ENCODE measurements at places on chromosomes 2 and 18. TPM values are rescaled to one million over a fixed set of nuclear protein-coding genes. Genes with fewer than 3 reads are reported as not detected.

GRCh38 chr2:217897816-217898806 is 104.7 kb downstream of the TNS1 start:
- no peaks in the 10 kb centered on the region for H3K36me3 ChIP-seq
- H3K27me3 ChIP-seq, result no peaks in the 10 kb centered on the region
- no peak overlapping the region for H3K27ac ChIP-seq
- peaks cover 11% of the 10 kb centered on the region for H3K4me1 ChIP-seq
- H3K4me3 ChIP-seq, result no peak overlapping the region

- DNase-seq, result no peak
- no peak overlapping the region for H3K4me3 ChIP-seq
- peaks cover 49% of the 10 kb centered on the region for H3K27me3 ChIP-seq
- H3K36me3 ChIP-seq, result no peaks in the 10 kb centered on the region
- H3K4me1 ChIP-seq, result no peaks in the 10 kb centered on the region
These were observed 1.4 kb downstream of the SPR start for GRCh38 chr2:72888438-72889202.

DNA sequence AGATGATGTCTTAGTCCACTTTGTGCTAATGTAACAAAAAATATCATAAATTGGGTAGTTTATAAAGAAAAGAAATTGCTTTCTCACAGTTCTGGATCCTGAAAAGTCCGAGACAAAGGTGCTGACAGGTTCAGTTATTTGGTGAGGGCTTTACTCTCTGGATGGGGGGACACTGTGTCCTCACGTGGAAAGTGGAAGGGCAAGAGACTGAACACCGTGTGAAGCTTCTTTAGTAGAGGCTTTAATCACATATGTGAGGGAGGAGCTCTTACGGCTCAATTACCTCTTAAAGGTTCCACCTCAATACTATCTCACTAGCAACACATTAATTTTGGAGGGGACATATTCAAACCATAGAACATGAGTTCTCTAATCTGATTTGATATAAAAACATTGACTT is 204.3 kb downstream of the FSIP2 start:
- H3K27me3 ChIP-seq, result no peaks in the 10 kb centered on the region
- H3K4me3 ChIP-seq, result no peak overlapping the region
- DNase-seq, result no peak
- H3K36me3 ChIP-seq, result peaks cover 28% of the 10 kb centered on the region
- H3K27ac ChIP-seq, result no peak overlapping the region

- peaks cover 6% of the 10 kb centered on the region for H3K4me1 ChIP-seq
- H3K4me3 ChIP-seq, result no peak overlapping the region
- no peak overlapping the region for H3K27ac ChIP-seq
- no peaks in the 10 kb centered on the region for H3K27me3 ChIP-seq
- H3K36me3 ChIP-seq, result peaks cover 8% of the 10 kb centered on the region
These were observed 35.0 kb downstream of the BMPR2 start for GRCh38 chr2:202411097-202411496.

GRCh38 chr2:136323195-136323594 is 205.2 kb upstream of the CXCR4 start:
- DNase-seq, result no peak
- peaks cover 67% of the 10 kb centered on the region for H3K4me1 ChIP-seq
- no peaks in the 10 kb centered on the region for H3K36me3 ChIP-seq
- no peak overlapping the region for H3K4me3 ChIP-seq
- no peaks in the 10 kb centered on the region for H3K27me3 ChIP-seq

DNA sequence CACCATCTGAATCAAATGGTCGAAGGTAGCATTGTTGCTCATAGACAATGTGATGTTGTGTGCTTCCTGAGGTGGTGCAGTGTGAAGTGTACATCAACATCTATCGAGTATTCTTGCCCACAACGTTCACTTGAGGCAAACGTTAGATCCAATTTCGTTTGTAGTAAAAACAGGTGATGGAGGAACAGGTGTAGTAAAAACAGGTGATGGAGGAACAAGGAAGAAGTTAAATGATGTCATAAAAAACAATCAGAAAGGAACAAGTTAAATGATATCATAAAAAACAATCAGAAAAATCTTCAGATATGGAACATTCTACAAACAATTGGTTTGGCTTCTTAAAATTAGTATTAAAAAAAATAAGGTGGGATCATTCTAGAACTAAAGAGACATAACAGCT is 11.3 kb downstream of the WDR7 start:
- no peaks in the 10 kb centered on the region for H3K27me3 ChIP-seq
- no peak overlapping the region for H3K4me3 ChIP-seq
- H3K4me1 ChIP-seq, result peaks cover 27% of the 10 kb centered on the region

DNA sequence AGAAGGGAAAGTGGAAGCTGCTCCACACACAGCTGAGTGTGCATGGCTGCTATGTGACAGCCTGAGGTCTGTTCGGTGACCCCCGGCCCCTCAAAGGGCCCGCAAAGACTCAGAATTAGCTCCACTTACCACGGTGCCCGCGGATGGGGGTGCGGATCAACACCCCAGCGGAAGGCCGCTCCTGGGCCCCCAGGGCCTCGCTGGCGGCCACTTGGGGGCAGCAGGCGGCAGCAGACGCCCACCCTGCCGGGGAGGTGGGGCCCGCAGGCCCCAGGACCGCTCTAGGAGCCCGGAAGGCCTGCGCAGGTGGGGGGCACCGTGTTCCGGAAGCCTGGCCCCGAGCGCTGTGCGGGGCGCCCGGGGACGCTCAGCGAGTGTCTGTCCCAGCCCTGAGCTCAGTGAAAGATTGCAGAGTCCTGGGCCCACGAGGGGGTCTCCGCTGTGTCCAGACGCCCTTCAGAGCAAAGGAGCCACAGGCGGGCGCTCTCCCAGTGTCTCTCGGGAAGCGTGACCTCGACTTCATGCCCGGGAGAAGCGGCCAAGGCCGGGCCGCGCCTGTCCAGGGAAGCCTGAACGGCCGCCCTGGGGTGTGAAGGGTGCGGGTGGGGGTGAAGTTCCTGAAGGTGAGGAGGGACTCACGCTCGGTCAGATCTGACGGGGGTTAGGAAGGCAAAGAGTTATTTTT is 118.7 kb downstream of the VAPA start:
- H3K36me3 ChIP-seq, result no peaks in the 10 kb centered on the region
- H3K27me3 ChIP-seq, result no peaks in the 10 kb centered on the region
- peak overlapping the region; percentile 85 for H3K27ac ChIP-seq
- peaks cover 13% of the 10 kb centered on the region for H3K4me1 ChIP-seq
- peak; percentile 78 for DNase-seq

- H3K4me1 ChIP-seq, result no peaks in the 10 kb centered on the region
- H3K27ac ChIP-seq, result no peak overlapping the region
- DNase-seq, result no peak
- H3K36me3 ChIP-seq, result no peaks in the 10 kb centered on the region
These were observed 157.2 kb downstream of the NCKAP5 start for GRCh38 chr2:133411101-133411500.

- H3K27ac ChIP-seq, result peak overlapping the region; percentile 53
- no peak for DNase-seq
- no peak overlapping the region for H3K4me3 ChIP-seq
- peaks cover 10% of the 10 kb centered on the region for H3K4me1 ChIP-seq
- H3K36me3 ChIP-seq, result peaks cover 14% of the 10 kb centered on the region
These were observed 7.6 kb downstream of the GPATCH11 start for GRCh38 chr2:37091873-37092272.

DNA sequence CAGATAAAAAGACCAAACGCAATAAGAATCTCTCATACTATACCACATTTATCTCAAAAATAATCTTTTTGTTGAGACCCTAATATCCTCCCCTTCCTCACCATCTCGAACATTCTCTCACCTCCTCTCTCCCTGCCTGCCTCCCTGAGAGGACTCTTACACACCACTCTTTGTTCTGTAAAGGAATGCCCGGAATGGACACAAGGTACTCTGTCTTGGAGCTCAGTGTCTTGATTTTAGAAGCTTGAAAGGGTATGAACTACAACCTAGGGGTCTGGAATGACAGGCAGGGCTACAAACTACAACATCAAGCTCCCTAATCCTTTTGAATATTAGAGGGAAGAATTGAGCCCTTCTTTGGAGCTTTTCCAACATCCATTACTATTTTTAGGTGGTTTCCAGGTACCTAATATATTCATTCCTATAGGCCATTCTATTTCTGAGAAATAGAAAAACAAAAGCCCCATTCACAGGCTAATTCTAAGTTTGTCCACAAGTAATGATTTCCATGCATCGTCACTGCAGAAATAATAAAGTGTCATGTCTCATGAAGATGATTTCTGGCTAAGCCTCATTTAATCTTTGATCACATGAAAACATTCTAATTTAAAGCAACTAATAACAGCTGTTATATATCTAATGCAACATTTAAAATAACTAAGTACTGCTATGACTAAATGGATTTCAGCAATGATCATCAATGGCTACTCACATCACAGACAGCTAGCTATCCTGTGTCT is 60.6 kb downstream of the LRP2 start:
- no peaks in the 10 kb centered on the region for H3K36me3 ChIP-seq
- H3K27me3 ChIP-seq, result peaks cover 5% of the 10 kb centered on the region
- DNase-seq, result no peak
- H3K4me1 ChIP-seq, result no peaks in the 10 kb centered on the region
- no peak overlapping the region for H3K4me3 ChIP-seq

- DNase-seq, result no peak
- no peak overlapping the region for H3K27ac ChIP-seq
- H3K4me3 ChIP-seq, result no peak overlapping the region
- H3K36me3 ChIP-seq, result peaks cover 5% of the 10 kb centered on the region
These were observed 501.6 kb upstream of the TNP1 start for GRCh38 chr2:217361483-217361880.

DNA sequence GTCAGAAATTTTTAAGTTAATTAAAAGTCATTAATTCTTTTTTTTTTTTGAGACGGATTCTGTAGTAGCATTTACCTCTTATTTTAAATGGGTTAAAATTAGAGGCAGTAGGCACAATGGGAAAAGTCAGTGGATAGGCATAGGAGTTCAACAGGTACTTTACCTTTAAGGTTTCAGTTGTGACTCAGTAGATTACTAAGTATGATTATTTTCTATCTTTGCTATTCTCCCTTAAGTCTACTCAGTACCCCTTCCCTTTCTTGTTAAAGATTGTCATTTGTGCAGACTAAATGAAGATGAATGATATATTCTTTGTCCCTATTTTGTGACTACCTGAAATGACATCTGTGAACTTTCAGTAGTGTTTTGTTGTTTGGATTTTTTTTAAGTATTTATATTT is 19.7 kb downstream of the CCNYL1 start:
- H3K27ac ChIP-seq, result no peak overlapping the region
- no peak for DNase-seq
- H3K27me3 ChIP-seq, result no peaks in the 10 kb centered on the region
- no peak overlapping the region for H3K4me3 ChIP-seq
- peaks cover 19% of the 10 kb centered on the region for H3K4me1 ChIP-seq

GRCh38 chr2:88735853-88736252 is 44.4 kb downstream of the RPIA start:
- H3K4me3 ChIP-seq, result no peak overlapping the region
- H3K4me1 ChIP-seq, result peaks cover 11% of the 10 kb centered on the region
- no peak for DNase-seq
- no peaks in the 10 kb centered on the region for H3K27me3 ChIP-seq
- H3K27ac ChIP-seq, result no peak overlapping the region
- peaks cover 2% of the 10 kb centered on the region for H3K36me3 ChIP-seq

DNA sequence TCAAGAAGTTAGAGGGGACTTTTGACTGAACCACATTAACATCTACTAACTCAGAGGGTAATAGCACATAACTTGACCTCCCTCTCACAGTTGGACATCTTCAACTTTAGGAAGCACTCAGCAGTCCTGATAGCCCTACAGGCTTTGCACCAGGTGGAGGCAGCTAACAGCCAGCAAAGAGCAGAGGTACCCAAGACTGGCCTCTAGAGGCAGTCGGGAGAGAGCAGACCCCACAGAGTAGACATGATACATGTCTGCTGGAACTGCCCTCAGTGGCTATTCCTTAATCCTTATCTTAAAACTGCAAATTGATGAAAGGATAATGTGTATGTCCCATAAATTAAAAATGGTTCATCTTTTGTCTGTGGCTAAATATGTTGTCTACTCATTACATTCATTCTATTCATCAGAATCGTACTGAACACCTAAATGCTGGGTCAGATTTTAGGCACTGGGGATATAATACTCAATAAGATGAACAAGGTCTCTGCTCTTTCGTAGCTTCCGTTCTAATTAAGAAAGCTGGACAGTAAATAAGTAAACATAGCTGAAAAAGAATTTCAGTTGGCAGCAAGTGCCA is 49.8 kb downstream of the CAB39 start:
- H3K4me3 ChIP-seq, result no peak overlapping the region
- H3K36me3 ChIP-seq, result peaks cover 4% of the 10 kb centered on the region
- peak; percentile 71 for DNase-seq
- H3K27ac ChIP-seq, result no peak overlapping the region
- peaks cover 34% of the 10 kb centered on the region for H3K4me1 ChIP-seq
- H3K27me3 ChIP-seq, result no peaks in the 10 kb centered on the region

GRCh38 chr18:7303316-7304060 is 72.6 kb downstream of the LRRC30 start:
- no peak overlapping the region for H3K4me3 ChIP-seq
- peaks cover 10% of the 10 kb centered on the region for H3K27me3 ChIP-seq
- no peak overlapping the region for H3K27ac ChIP-seq
- peaks cover 18% of the 10 kb centered on the region for H3K36me3 ChIP-seq
- H3K4me1 ChIP-seq, result no peaks in the 10 kb centered on the region
- no peak for DNase-seq

GRCh38 chr18:63079114-63079513 is 240.5 kb downstream of the BCL2 start:
- H3K4me1 ChIP-seq, result peaks cover 11% of the 10 kb centered on the region
- H3K27me3 ChIP-seq, result no peaks in the 10 kb centered on the region
- DNase-seq, result no peak
- no peak overlapping the region for H3K27ac ChIP-seq
- H3K36me3 ChIP-seq, result no peaks in the 10 kb centered on the region

DNA sequence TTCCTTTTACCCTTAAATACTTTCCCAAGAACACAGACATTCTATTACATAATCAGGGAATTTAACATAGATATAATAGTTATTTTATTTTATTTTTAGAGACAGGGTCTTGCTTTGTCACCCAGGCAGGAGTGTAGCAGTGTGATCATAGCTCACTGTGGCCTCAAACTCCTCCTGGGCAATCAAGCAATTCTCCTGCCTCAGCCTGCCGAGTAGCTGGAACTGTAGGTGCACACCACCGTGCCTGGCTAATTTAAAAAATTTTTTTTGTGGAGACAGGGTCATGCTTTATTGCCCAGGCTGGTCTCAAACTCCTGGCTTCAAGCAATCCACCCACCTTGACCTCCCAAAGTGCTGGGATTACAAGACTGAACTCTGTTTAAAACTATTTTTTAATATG is 45.6 kb downstream of the SLC4A1AP start:
- no peaks in the 10 kb centered on the region for H3K27me3 ChIP-seq
- H3K4me3 ChIP-seq, result no peak overlapping the region
- no peak overlapping the region for H3K27ac ChIP-seq
- no peak for DNase-seq
- H3K4me1 ChIP-seq, result peaks cover 1% of the 10 kb centered on the region

GRCh38 chr2:216633616-216634369 is 573 bp downstream of the IGFBP2 start:
- H3K27ac ChIP-seq, result no peak overlapping the region
- H3K4me1 ChIP-seq, result peaks cover 36% of the 10 kb centered on the region
- DNase-seq, result no peak
- peaks cover 67% of the 10 kb centered on the region for H3K27me3 ChIP-seq
- no peaks in the 10 kb centered on the region for H3K36me3 ChIP-seq

DSC1 gene
- 15.0 TPM for polyA plus RNA-seq

CDCA7 gene
- 0.70 TPM for polyA plus RNA-seq

HOXD11 gene
- polyA plus RNA-seq, result not detected

SDC1 gene
- not detected for polyA plus RNA-seq

CD207 gene
- polyA plus RNA-seq, result not detected

RGPD5 gene
- 3.3 TPM for polyA plus RNA-seq
